ENCODE measurements at places on chromosomes 6 and 20.

- DNase-seq = no peak
Measured at GRCh38 chr20:57104651-57105204, 161.7 kb downstream of the BMP7 start.

GRCh38 chr6:125008261-125008703, 46.0 kb downstream of the RNF217 start:
- DNase-seq = no peak

DNA sequence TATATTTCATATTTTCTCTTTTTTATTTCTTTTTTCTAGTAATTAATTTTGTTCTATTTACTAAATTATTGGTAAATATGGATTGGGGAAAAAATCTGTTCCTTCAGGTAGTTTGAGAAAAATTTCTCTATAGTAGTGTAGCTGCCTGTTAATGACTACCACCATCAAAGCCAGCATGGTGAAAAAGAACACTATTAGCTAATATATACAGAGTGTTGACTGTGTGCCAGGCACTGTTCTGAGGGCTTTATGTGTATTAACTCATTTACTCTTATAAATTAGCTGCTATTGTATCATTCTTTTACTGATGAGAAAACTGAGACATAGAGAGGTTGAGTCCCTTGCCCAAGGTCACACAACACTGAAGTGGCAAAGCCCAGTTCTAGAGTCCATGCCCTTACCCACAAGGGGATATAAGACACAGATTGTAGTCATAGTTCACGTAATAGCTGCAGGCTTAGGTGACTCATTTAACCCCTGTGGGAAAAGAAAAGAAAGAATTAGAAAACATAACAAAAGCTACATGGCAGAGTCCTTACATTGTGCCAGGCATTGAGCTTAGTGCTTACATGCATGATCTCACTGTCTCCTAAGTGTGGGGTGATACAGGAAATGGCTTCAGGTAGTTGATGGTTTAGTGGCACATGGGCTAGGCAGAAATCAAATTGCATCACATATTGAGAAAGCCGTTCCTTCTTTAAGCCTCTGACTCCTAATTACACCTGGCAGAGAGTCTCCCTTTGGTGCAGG, 12.2 kb upstream of the AKIRIN2 start:
- DNase-seq = no peak

DNA sequence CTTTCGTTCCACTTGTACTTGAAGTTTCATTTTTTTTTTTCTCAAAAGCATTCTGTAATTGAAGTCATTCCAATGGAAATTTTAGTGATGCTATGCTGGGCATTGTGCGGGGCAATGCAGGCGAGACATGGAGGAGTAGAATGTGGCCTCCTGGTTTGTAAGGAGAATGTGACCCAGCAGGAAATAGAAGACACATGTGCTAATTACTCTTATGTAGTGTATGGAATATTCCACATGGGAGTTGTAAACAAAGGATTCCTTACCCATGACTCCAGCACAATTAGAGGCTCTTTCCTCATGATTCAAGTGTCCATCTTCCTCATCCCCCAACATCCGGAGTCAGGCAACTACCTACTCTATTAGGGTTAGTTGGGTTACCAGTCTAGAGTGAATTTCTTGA, 14.9 kb upstream of the RFPL4B start:
- DNase-seq = no peak

DNA sequence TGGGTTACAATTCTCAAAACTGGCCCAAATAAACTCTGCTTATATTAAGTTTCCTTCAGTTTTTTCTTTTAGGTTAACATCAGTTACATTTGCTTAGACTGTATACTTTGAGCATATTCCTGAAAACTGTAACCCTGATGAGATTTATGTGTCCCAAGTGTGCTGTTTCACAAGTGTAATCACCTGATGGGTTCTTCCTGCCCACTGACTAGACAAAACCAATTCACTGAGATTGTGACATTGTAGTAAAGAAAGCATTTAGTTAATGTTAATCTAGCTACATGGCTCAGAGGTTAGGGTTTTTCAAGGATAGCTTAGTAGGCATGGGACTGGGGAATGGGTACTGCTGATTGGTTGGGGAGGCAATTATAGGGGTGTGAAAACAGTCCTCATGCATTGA, 53.6 kb downstream of the CCN2 start:
- DNase-seq = no peak

DNA sequence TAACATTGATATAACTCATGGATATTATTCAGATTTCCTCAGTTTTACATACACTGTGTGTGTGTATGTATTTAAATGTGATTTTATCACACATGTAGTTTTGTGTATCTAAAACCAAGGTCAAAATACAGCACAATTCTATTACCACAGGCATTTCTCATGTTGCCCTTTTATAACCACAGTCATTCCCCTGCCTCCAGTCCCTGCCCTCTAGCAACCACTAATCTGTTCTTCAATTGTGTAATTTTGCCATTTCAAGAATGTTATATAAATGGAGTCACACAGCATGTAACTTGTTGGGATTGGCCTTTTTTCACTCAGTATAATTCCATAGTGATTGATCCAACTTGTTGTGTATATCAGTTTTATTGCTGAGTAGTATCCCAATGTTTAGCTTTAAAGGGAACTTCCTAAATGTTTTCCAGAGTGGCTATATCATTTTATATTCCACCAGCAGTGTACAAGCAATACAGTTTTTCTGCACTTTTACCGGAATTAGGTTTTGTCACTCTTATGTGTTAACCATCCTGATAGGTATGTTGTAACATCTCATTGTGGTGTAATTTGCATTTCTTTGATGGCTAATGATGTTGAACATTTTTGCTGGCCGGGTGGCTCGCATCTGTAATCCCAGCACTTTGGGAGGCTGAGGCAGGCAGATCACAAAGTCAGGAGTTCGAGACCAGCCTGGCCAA, 338.2 kb downstream of the SOX4 start:
- DNase-seq = no peak

DNA sequence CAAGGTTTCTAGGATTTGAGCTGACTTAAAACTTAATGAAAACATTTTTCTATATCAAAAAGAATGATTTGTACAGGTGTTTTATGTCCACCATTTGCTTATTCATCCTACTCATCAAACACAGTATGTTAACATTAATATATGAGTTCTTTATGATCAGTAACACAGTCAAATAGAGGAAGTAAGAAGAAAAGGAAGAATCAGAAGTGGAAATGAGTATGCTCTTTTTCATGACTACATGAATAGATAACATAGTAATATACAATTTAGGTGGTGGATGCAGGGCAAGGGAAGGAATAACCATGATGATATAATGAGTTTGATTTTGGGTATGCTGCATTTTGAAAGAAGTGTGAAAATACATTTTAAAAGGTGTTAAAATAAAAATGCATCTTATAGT, 16.5 kb downstream of the KPNA5 start:
- DNase-seq = no peak

DNA sequence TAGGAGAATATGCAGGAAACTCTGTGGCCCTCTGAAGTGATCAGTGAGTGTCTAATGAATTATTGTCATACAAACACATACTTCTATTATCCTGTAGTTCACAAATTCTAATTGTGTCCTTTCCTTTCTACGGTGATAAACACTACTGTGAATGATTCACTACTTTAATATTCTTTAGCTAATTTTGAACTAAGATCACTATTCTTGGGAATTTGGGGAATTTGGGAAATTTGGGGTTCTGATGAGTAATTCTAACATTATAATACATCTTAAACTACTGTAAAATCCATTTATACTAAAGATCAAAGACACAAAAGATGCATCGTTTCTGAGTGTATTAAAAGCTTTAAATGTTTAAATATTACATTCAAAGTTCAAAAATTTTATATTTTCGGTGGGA, 1287.2 kb upstream of the CITED2 start:
- DNase-seq = no peak

DNA sequence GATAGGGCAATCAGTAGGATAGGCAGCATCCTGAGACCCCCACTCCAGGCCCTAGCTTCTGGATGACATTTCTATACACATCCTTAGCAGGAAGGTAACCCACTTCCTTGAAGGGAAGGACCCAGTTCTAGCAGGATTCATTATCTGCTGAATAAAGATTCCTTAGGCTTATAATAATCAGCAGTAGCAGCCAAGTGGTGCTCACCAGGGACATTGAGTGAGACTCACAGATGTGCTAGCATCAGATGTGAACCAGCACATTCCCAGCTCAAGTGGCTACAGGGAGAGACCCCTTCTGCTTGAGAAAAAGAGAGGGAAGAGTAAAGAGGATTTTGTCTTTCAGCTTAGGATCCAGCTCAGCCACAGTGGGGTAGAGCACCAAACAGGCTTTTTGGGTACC, 244.8 kb upstream of the UFL1 start:
- DNase-seq = no peak

Data from WERI-Rb-1 (cell line).